ENCODE measurements at places on chromosomes 13 and 19.

GRCh38 chr13:103876571-103876970 lies 810.4 kb upstream of the SLC10A2 start:
- no peak for DNase-seq

DNA sequence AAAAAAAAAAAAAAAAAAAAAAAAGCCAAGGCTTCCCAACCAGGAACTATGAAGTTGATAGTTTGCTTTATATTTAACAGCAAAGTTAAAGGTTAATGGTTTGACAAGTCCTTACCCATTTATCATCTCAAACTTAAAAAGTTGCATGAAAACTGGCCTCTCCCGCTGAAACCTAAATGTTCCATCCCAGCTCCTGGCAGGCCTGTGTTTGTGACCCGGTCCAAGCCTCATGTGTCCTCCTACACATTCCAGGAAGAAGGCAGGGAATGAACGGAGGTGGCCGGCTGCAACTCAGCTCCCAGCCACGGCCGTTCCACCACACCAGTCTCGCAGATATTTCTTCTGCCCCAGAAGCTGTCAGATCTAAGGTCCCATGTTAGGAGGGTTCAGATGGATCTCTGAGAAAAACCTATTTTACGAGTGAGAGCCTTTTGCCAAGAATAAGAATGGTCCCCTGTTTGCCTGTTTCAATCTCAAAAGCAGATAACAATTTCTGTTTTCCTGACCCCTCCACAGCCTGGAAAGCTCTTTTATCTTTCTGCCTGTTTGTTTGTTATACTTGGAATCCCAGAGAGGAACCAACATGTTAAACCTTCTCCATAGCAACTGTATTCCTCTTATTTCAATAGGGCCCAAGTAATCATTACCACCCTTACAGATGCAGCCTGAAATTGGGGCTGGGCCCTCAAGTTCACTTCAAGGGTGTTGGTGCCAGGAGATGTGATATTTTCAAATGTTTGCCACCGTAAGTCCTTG lies 56.5 kb downstream of the KCTD12 start:
- no peak for DNase-seq

DNA sequence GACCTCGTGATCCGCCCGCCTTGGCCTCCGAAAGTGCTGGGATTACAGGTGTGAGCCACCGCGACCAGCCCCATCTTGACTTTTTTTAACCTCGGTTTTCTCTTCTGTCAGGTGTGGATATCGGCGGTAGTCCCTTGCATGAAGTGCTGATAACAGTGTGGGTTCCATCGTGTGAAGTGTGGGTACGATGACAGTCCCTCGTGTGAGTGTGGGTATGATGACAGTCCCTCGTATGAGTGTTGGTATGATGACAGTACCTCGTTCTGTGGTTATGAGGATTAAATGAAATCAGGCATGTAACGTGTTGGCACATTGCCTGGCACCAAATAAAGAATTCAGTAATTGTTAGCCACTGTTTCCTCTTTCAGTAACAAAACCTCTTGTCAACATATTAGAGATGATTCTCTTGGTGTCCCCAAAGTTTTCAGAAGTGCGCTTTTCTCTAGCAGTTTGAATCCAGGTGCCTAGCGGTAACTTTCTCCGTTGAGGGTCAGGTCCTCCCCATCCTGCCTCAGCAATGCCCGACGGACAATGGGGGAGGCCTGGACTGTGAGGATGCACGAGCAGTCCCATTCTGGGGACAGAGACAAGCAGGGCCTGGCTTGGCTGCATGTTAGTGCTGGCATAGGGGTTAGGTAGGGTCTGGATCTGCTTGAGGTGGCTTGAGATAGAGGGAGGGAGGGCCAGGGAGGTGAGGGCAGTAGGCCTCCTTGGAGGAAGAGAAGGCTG lies 15.3 kb downstream of the GATAD2A start:
- DNase-seq, result no peak

DNA sequence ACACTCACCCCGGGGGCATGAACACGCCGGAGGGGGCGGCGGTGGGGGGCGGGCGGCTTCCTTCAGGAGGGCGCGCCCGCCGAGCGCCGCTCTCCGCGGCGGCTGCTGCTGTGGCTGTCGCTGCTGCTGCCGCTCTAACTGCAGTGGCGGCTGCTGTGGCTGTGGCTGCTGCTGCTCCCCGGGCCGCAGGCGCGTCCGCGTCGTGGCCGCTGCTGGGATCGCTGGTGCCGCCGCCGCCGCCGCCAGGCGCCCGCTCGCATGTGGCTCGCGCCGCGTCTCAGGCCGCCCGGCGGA lies at the start of gene BBC3:
Gene BBC3, minus strand, starts transcription at position 279 of the 294 bp plus-strand sequence. CDS start 2,768 bp downstream, outside the sequence.
- no peak for DNase-seq

GRCh38 chr13:20814224-20814910 lies 40.6 kb upstream of the EEF1AKMT1 start:
- DNase-seq, result no peak

- no peak for DNase-seq
These were observed 20.7 kb downstream of the GARRE1 start for GRCh38 chr19:34274827-34275625.

DNA sequence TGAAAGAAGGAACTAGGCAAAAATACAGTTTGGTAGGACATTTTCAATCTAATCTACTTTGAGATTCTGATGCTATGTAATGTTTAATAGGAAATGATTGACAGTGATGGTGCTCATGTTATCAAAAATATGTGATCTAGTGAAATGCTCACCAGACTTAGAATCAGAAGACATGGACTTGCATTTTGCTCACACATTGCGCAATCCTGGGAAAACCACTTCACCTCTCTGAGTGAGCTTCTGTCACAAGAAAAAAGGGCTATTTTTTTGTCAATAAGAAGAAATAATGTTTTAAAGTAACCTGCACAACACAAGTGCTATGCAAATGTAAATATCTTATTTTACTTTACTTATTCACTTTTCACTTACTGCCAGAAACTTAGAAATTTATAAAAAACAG lies 380.9 kb upstream of the HTR2A start:
- no peak for DNase-seq

- no peak for DNase-seq
These were observed 19.7 kb upstream of the IRGC start for GRCh38 chr19:43695985-43696704.

GRCh38 chr13:39170711-39171110 lies 132.5 kb downstream of the NHLRC3 start:
- DNase-seq, result no peak

DNA sequence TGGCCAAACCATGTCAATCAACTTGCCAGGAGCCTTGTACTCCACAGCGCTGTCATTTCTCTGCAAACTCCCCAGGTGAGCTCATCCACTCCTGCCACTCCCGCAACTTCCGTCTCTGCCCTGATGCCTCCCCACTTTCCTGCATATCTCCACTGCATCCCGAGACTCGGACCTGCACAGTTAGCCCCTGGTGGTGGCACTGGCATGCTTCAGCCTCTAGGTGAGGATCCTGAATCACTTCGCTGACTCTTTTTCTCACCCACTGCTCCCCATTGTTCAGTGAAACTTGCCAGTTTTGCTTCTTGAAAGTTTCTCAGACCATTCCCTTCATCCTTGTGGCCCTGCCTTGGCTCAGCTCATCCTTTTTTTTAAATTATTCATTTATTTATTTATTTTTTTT lies 3.4 kb upstream of the CTU1 start:
- DNase-seq, result no peak

GRCh38 chr19:8513036-8513686 lies 806 bp downstream of the ZNF414 start:
- no peak for DNase-seq

- DNase-seq, result no peak
These were observed 44.5 kb downstream of the ACTN4 start for GRCh38 chr19:38691938-38692457.

DNA sequence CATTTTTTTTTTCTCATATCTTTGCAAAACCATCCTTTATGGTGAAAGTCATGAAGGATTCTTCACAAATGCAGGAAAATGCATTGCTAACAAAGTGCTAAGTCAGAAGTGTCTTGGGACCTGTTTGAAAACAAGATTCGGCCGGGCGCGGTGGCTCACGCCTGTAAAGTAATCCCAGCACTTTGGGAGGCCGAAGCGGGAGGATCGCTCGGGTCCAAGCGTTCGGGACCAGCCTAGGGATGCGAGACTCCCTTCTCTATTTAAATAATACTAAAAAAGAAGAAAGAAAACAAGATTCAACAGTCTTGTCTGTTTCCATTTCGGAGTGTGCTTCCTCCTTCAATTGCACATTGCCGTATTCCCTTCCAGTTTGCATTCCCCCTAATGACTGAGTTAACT lies 819 bp downstream of the EID2B start:
- no peak for DNase-seq

DNA sequence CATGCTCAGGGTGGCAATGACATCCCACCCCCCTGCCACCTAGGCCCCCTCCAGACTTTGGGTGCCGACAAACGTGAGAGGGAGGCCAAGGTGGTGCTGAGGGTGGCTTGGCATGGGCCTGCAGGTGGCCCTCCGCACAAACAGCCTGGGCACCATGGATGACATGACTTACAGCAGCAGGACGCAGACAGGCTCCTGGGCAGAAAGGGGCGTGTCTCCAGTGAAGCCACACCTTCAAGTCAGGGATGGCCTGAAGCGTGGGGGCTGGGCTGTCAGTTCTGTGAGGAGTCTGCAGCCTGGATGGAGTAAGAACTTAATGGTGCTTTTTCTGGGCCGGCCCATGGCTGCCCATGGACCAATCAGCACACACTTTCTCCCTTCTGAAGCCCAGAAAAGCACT lies 25.3 kb downstream of the POMP start:
- DNase-seq, result no peak

- no peak for DNase-seq
These were observed 22.4 kb downstream of the FGF21 start for GRCh38 chr19:48777720-48778119.

- DNase-seq, result no peak
These were observed 135.6 kb downstream of the TM9SF2 start for GRCh38 chr13:99636728-99637353.

DNA sequence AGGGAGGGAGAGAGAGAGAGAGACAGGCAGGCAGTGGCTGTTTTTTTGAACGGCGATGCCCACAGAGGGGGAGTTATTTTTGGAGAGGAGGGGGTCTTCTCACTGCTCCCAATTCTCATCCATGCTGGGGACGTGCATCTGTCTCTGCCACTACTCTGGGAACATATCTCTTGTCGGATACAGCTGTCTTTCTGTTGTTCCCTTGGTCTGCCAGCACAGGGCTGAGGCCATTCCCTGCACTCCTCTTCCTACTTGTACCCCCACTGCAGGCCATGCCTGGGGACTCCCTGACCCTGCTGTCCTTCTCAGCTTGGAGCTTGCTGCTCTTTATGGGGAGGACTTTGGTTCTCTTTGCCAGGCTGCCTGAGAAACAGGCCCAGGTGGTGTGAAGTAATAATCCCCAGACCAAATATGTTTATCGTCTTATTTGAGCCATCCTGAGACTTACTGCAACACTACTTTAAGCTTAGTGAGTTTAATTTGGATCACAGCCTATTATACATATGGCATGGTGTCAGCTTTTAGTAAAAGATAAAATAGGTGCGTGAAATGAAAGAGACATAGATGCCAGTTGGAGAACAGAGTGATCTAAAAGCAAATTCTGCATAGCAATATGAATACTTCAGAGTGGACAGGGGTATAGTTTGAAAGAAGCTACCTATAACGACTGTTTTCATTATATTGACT lies 19.1 kb downstream of the LRCH1 start:
- DNase-seq, result no peak

GRCh38 chr13:37476874-37477273 lies 121.7 kb downstream of the POSTN start:
- no peak for DNase-seq

- no peak for DNase-seq
These were observed 216.0 kb upstream of the HTR2A start for GRCh38 chr13:47112903-47113299.

DNA sequence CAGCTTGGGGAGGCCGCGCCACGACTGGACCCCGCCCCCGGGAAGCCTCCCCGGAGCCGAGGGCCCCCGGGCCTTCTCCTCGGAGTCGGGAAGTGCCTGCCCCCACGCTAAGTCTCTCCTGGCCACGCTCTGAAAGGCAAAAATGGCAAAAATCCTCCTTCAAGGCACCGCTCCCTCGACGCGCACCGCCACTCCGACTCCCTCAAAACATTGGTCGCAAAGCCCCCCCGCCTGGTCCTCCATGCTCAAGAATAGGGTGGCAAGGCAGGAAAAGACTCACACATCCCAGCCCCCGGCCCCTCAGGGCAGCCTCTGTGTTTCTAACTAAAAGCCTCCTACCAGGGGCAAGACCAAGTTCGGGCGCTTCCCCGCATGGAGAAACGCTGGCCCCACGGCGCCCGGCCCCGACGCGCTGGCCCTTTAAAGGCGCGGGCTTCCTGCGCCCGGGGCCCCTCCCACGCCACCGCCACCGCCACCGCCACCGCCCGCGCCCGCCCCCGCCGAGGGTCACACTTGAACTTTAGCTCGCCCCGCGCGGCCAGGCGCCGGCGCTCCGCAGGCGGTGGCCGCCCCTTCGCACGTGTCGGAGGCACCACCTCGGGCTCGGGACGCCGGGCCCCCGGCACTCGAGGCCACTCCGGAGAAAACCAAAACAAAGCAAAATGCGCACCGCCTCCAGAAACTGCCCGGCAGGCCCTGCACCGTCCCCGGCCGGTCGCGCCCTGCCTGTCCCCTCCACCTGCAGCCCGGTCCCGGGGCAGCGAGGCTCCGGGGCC lies 1.9 kb downstream of the FOXO1 start:
- no peak for DNase-seq

DNA sequence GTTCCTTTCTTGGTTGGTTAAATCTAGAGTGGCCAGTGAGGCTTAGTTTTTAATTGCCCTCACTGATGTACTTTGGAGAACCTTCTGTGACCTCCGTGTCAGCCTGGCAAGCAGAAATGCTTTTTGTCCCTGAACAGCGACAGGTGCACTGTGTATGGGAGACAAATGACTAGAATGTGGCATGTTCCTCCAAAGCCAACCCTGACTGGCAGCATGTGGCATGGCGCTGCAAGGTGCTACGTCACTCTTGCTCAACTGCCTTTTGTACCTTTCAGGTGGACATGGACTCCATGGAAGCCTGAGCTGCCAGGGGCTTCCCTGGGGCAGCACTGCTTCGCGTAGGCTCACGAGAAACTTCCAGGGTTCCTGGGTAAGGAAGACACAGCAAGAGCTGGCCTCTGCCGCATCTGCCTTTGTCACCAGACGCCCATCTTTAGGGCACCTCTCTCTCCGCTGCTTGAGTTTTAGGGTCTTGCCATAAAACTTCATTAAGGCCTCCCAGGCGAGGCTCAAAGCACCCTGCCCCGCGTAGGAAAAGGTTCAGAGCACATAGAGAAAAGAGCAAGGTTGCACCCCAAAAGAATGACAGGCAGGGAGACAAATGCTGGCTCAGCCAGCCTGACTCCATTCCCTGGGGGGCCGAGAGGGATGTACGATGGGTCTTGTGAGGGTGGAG lies 167.1 kb upstream of the SOX1 start:
- no peak for DNase-seq
